ENCODE measurements at places on chromosomes 16 and 17.

- no peak for DNase-seq
Observed at GRCh38 chr17:29240477-29240876, 6.2 kb upstream of the CRYBA1 start.

- no peak for DNase-seq
Observed at GRCh38 chr16:10987361-10988163, 43.2 kb downstream of the CLEC16A start.

GRCh38 chr17:50267074-50267841 lies 7.0 kb upstream of the TMEM92 start:
- DNase-seq = no peak

DNA sequence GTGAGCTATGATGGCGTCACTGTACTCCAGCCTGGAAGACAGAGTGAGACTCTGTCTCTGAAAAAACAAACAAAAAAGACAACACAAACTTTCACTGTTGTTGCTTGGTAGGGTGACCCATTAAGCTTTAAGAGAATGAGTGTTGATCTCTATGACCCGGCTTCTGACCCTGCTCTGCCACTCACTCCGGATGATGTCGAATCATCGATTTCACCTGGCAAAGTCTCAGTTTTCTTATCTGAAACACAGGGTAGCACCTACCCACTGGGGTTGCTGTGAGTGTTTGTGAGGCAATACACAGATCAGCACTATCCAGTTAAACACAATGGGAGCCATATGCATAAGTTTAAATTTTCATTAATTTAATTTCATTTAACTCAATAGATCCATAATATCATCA lies 20.6 kb upstream of the IRF8 start:
- no peak for DNase-seq

GRCh38 chr17:31525801-31526549 lies 134.5 kb downstream of the RAB11FIP4 start:
- no peak for DNase-seq

DNA sequence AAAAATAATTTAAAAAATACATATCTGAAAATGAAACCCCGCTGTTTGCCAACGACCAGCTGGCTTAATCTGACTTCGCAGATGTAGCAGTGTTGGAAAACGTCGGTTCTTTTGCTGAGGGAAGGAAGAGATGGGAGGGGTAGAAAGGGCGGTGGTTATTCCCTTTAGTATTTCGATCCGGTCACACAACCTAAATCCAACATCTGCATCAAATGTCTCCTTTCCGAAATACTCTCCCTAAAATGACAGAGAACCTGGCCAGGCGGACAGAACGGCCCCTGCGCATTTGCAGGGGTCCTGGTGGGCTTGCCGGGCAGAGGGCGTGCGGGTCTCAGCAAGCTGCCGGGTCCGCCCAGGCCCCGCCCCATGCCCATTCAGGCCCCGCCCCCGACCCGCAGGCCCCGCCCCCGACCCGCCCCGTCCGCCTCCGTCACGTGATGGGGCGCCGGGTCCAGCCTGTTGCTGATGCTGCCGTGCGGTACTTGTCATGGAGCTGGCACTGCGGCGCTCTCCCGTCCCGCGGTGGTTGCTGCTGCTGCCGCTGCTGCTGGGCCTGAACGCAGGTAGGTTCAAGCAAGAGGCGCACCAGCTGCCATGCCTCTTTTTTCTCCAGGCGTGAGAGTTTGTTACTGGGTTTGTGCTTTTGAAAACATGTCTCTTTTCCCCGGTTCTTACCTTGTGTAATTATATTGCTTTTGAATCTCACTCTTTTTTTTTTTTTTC lies at the start of gene SCPEP1:
SCPEP1 (plus strand) TSS at position 459 of the 723 bp plus-strand sequence; CDS start at position 488, 29 bp downstream.
- DNase-seq = peak; percentile 84

DNA sequence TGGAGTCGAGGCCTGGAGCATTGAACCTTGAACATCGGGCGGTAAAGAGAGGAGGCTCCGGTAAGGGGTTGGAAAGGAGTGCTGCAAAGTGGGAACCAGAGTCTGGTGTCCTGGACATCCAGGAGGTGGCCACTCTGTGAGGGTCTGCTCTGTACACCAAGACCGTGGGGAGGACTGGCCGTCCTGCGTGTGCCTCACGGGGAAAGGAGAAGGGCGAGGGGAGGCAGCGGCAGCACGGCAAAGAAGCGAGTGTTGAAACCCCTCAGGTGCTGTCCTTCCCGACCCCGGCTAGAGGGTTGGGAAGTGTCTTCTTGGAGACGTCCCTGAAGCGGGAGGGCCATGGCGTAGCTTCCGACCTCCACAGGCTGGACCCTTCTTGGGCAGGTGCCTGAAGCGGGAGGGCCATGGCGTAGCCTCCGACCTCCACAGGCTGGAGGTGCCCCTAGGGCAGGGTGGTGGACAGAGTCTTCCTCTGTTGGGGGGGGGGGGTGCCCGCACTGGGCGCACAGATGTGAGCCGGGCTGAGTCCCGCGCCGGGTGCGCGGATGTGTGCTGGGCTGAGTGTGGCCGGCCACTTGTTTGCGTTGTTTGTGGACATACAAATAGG lies 42.0 kb downstream of the FOXK2 start:
- DNase-seq = no peak

GRCh38 chr17:1999557-2000251 lies 25.4 kb downstream of the RTN4RL1 start:
- no peak for DNase-seq

All from H1 (cell line).